ENCODE measurements at places on chromosomes 5 and 9.
A peak's percentile ranks its signal among the peaks of the same experiment; 100 is the strongest.

- DNase-seq, result no peak
Measured at GRCh38 chr5:80860924-80861613, 99.1 kb upstream of the RASGRF2 start.

- DNase-seq, result peak; percentile 60
Measured at GRCh38 chr5:112253478-112254250, 165.4 kb downstream of the EPB41L4A start.

GRCh38 chr5:100407053-100407452 is 128.1 kb upstream of the FAM174A start:
- DNase-seq, result no peak

- DNase-seq, result no peak
Measured at GRCh38 chr5:153399595-153399994, 90.9 kb upstream of the GRIA1 start.

DNA sequence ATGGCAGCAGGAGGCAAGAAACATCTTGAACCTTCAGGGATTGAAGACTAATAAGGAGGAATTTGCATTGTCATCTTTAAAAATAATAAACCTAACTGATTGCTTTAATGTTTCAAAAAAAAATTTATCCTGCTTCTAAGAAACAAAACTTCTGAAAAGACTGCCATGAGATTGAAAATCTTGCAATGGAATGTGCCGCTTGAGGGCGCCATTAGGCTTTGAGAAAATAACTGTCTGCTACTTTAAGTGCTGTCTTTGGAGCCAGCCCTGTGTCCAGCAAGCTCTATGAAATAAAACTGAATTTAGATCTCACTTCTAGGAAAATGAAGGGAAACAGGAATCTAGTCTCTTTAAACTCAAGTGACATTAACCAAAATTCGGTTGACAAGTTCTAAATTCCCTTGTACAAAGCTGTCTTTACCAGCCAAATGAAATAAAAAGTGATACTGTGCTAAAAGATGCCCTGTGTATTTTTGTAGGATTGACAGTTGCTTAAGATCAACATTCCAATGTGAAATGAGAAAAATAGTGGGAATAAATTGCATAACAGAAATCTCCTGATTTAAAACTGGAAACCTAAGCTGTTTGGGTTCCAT is 79.4 kb downstream of the ESM1 start:
- no peak for DNase-seq

- DNase-seq, result no peak
Measured at GRCh38 chr5:72203251-72203845, 96.1 kb downstream of the MAP1B start.

- DNase-seq, result no peak
Measured at GRCh38 chr5:168464214-168464613, 22.1 kb upstream of the RARS1 start.

DNA sequence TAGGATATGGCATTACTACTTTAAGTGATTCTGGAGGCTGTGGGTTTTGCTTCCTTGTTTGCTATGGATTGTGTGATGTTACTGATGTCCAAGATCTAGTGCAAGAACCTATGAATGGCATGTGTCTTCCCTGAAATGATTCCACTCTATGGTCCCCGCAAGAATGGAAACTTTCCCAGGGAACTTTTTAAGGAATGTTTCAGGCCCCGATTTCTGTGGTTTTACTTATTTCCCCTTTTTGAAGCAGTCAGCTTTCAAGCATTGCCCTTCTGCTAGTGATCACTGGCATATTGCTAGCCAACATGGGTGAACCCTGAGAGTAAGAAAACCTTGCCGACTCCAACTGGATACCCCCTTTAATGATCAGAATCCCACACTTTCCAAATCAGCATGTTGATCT is 26.6 kb upstream of the CD180 start:
- no peak for DNase-seq

DNA sequence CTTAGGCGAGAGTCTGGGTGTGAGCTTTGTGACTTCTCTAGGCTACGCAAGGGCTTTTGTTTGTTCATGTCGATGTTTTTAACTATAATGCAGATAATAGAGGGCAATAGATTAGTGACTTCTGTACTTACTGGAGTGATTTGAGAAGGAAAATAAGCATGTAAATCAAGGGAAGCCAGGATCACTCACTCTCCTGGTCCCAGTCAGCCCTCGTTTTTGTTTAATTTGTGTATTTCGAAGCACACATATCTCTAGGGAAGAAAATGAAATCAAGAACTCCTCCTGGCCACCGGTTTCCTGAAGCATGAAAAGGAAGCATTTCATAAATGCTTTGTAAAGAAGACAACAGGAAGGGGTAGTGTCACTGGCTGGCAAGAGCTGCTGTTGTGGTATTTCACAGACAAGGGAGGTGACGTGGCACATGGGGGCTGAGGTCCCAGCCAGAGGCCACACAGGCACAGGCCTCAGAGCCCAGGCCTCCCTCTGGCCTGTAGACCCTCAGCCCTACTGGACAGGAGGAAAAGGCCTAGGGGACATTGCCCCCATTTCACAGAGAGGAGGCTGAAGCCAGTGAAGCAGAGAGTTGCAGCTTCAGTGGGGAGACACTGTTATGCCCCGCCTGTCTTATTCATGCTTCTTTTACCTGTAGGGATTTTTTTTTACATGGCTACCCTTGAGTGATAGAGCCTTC is 34.1 kb downstream of the IRF1 start:
- no peak for DNase-seq

- no peak for DNase-seq
Measured at GRCh38 chr5:159899067-159900049, 16.9 kb upstream of the ADRA1B start.

GRCh38 chr5:106875591-106876297 is 795.0 kb downstream of the EFNA5 start:
- no peak for DNase-seq

DNA sequence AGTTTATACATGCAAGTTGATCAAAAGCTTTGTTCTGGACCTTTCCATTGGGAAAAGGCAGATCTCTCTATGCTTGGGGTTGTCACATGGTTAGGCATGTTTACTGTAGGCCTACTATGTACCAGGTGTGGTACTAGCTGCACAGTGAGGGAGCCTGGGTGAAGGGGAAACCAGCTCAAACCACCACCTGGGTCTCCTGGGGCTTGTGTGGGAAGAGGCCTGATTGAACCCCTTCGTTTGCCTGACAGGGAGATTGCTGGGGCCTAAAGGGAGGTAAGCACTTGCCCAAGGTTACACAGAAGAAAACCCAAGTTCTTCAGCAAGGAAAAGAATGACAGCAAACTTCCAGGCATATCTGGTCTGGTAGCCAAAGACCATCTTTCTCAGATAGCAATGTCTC is 145.9 kb downstream of the MELK start:
- no peak for DNase-seq

- no peak for DNase-seq
Measured at GRCh38 chr5:144065786-144066185, 104.7 kb downstream of the YIPF5 start.
